Neural progenitor cell (in vitro differentiated cells): ENCODE measurements at places on chromosomes 6 and 20. TPM values are rescaled to one million over a fixed set of nuclear protein-coding genes. Genes with fewer than 3 reads are reported as not detected.

B4GALT5 gene
- 45.4 and 60.1 TPM in 2 replicates for total RNA-seq

TBC1D32 gene
- 18.9 and 29.7 TPM in 2 replicates for total RNA-seq

MEP1A gene
- total RNA-seq, result not detected in 2 replicates

SLC22A2 gene
- total RNA-seq, result not detected in 2 replicates

ZSCAN16 gene
- total RNA-seq, result 8.4 and 17.7 TPM in 2 replicates

LGSN gene
- total RNA-seq, result 0.09 and 0.40 TPM in 2 replicates

GPR6 gene
- total RNA-seq, result not detected in 2 replicates

ADGRF5 gene
- total RNA-seq, result not detected in 2 replicates

DNA sequence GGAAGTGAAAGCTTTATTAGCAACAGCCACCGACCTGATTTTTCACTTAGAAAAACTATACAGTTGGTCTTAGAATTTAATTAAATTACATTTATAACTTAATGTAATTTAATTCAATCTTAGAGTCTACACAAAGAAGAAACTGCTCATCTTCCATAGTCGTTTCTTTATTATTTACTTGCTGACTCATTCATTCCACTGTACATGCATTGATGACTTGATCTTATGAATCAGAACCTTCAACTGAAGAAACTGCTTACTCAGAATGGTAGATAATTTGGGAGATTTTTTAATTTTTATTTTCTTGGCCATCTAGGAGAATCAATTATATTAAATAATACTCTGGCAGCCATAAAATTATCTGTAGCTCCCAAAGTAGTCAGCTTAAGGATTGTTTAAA lies 1021.6 kb upstream of the FLRT3 start:
- H3K36me3 ChIP-seq, result no peaks in the 10 kb centered on the region
- DNase-seq, result no peak
- H3K27ac ChIP-seq, result no peak overlapping the region
- no peak overlapping the region for H3K4me3 ChIP-seq
- no peaks in the 10 kb centered on the region for H3K27me3 ChIP-seq
- no peaks in the 10 kb centered on the region for H3K4me1 ChIP-seq

DNA sequence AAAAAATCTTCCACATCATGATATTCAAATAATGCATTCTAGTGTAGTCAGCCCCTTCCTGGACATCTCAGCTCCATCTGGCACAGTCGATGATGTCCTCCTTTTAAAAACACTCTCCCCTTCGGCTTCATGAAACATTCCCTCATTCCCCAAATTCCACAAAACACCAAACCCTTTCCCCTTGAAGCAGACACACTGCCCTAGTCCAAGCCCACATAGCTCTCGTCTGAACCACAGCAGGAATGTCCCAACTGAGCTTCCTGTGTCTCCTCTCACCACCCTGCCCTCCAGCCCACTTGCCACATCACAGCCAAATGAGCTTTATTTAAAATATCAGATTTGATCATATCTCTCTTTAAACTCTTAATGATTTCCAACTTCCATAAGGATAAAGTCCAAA lies 106.4 kb upstream of the CARMIL1 start:
- H3K27ac ChIP-seq, result no peak overlapping the region
- DNase-seq, result no peak
- no peaks in the 10 kb centered on the region for H3K36me3 ChIP-seq
- no peaks in the 10 kb centered on the region for H3K4me1 ChIP-seq
- no peak overlapping the region for H3K4me3 ChIP-seq
